Stimulated activated CD4-positive, alpha-beta T cell treated with anti-CD3 and anti-CD28 coated beads, Interleukin-15, amount 100 ng/mL, for 1 hour (primary cell): ENCODE measurements at places on chromosomes 5 and 9.

- no peak for DNase-seq
Observed at GRCh38 chr5:1016476-1016875, 7.9 kb downstream of the NKD2 start.

DNA sequence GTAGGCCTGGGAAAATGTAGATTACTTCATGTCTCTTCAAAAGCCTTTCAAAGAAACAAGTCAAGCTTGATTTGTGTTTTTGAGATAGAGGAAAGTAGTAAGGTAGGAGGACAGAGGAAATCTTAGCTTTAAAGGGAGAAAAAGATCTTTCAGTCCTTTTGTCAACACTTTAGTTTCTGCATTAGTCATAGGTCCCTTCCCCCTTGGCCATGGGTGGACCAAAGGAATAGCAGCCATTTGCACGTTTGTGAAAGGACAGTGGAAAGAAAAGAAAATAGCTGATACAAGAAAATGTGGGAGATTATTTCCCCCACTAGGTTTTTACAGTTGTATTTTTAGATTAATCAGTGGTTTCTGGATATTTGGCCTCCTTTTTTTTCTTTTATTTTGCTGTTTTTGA is 121.9 kb upstream of the GRHPR start:
- DNase-seq, result no peak

GRCh38 chr5:89016741-89017303 is 133.8 kb upstream of the MEF2C start:
- DNase-seq, result no peak

GRCh38 chr5:40960037-40960436 is 50.7 kb downstream of the C7 start:
- no peak for DNase-seq

- DNase-seq, result no peak
Observed at GRCh38 chr5:168591302-168592013, 12.3 kb upstream of the PANK3 start.
